ENCODE measurements at places on chromosomes 16 and 17.

GRCh38 chr16:65274566-65274965 lies 152.7 kb upstream of the CDH11 start:
- no peak for DNase-seq

GRCh38 chr16:67357561-67357960 lies 30.9 kb downstream of the LRRC36 start:
- DNase-seq, result no peak

GRCh38 chr17:38900978-38901656 lies 24.3 kb upstream of the LASP1NB start:
- peak; percentile 13 for DNase-seq

DNA sequence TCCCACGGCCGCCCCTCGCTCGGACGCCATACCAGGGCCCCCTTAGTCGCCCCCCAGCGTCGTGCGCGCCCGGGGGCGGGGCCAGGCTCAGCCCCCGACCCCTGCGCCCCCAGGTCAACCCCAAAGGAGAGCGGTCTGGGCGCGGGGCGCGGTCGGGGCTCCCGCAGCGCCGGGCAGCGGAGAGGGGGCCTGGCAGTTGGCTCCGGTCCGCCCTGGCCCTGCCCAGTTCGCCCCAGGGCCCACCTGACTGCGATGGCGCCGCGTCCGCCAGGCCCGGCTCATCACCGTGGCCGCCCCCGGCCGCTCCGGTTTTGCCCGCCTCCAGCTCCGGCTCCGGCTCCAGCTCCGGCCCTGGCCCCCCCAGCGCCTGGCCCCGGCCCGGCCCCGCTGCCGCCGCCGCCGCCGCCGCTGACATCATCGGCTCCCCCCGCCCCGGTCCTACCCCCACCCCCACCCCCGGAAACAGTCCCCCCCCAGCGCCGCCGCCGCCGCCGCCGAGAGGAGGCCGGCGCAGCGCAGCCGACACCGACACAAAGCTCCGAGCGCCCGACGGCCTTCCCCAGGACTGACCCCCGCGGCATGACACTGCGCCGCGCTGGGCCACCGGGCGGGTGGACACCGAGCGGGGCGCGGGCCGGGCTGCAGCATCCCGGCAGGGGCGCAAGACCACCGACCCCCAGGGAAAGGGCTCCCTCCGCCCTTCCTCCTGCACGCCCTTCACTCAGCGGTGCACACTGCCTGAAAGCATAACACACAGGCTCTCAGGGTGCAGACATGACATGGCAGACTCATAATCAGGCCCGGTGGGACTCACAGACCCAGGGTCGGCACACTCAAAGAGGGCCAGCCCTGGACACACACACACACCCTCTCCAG lies at the start of gene ZBTB4:
TSS of gene ZBTB4 (minus strand) at position 419 of the 876 bp plus-strand sequence. CDS start 12,830 bp downstream, outside the sequence.
- peak; percentile 71 for DNase-seq

DNA sequence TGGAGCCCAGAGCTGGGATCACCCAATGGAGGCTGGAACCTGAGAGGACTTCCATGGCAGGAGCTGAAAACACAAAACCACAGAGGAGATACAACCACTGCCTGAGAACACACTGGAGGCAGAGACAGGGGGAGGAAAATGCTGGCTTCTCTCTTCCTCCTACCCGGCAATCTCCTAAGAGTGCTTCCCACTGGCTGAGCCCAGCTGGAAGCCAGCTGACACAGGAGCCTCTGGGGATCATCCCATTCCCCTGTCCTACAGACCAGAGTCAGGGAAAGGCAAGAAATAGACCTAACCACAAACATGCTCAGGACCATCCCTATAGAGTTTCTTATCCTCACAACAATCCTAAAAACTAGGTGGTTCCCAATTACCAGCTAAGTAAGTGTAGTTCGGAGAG lies 112.4 kb upstream of the CDH5 start:
- DNase-seq, result no peak

GRCh38 chr17:78176548-78177025 lies 8.2 kb downstream of the SYNGR2 start:
- peak; percentile 67 for DNase-seq

DNA sequence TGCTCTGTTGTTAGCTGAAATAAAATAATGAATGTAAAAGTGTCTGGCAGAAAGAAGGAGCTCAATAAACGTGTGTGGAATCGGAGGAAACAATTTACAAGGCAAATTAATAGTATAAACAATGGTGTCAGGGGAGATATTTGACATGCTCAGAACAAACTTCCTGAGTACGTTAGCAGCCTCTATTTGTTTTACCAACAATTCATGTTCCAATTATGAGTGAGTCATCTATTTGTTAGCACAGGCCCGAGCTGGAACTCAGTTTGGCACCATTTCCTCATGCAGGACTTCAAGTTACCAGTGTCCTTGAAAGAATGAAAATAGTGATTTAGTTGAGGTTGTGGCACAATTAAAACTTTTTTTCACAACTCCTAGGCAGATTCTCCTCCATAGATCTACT lies 9.1 kb downstream of the ASIC2 start:
- no peak for DNase-seq

GRCh38 chr17:61411261-61412142 lies 11.9 kb downstream of the TBX2 start:
- DNase-seq, result no peak

DNA sequence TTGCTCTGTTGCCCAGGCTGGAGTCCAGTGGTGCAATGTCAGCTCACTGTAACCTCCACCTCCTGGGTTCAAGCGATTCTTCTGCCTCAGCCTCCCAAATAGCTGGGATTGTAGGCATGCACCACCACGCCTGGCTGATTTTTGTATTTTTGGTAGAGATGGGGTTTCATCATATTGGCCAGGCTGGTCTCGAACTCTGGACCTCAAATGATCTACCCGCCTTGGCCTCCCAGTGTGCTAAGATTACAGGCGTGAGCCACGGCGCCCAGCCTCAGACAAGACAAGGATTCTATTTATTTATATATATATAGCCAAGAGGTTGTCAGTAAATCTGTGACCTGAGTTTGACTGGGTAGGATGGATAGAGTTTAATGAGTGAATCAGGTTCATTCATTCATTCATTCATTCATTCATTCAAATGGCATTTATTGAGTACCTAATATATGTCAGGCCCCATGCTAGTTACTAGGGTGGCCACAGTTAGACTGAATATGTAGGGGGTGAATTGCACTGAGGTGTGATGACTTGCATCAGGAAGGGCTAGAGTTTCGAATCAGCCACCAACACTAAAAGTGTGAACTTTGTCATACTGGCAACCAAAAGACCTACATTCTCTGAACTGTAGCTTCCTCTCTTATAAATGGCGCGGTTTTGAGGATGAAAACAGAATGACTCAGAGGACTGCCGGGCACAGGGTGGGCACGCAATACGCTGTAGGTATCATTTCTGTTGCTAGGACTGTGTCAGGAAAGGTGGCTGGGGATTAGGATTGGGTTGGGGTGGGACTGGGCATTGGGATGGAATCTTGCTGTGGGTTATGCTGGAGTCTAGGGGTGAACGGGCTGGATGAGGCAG lies 37.8 kb downstream of the ITGAE start:
- no peak for DNase-seq

- no peak for DNase-seq
Observed at GRCh38 chr17:44438636-44439035, 49.2 kb upstream of the ITGA2B start.

DNA sequence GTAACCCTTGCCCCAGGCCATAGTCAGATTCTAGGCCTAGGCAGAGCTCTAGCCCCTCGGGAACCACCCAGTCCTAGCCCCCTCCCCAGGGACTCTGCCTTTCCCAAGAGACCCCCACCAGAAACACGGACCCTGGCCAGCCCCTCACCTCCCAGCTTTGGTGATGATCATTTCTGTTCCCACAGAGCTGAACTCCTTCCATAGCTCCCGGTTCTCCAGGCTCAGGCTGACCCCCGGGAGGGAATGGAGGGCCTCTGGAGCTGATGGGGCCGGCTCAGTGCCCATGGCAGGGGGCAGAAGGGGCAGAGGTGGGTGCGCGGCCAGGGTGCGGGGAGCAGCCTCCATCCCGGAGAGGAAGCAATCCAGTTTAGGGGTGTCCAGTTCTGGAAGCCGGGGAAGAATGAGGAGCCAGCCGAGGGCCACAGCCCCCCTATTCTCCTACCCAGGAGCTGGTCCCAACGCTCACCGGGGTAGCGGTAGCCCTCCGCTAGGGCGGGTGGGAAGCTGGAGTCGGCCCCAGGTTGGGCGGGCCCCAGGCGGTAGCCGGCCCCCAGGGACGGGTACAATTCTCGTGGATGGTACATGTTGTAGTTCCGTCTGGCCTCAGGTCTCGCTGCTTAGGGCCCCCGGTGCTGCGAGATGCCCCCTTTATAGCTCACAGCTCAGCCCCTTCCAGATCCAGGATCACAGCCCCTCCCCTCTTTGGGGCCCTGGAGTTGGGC lies 953 bp downstream of the TBX6 start:
- DNase-seq, result no peak

- peak; percentile 68 for DNase-seq
Observed at GRCh38 chr17:81295676-81296381, 722 bp upstream of the SLC38A10 start.

GRCh38 chr17:15398736-15399331 lies 57.4 kb upstream of the TEKT3 start:
- DNase-seq, result no peak

- peak; percentile 66 for DNase-seq
Observed at GRCh38 chr16:15950161-15950854, 892 bp downstream of the ABCC1 start.

DNA sequence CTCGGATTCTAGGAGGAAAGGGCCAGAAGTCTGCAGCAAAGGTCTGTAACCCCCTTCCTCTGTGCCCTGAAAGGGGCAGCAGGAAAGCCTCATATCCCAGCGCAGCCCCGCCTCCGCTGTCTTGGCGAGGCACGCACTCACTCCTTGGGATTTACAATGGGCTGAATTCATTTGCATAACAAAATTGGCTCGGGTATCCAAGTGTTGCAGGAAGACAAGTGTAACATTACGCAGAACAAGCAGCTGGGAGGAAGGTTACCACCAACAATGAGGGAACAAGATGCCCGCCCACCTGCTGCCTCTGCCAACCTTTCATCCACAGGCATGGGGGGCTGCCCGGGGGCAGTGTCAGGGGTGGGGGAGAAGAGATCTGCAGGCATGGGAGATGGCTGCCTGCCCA lies 130.4 kb downstream of the MRM1 start:
- no peak for DNase-seq

DNA sequence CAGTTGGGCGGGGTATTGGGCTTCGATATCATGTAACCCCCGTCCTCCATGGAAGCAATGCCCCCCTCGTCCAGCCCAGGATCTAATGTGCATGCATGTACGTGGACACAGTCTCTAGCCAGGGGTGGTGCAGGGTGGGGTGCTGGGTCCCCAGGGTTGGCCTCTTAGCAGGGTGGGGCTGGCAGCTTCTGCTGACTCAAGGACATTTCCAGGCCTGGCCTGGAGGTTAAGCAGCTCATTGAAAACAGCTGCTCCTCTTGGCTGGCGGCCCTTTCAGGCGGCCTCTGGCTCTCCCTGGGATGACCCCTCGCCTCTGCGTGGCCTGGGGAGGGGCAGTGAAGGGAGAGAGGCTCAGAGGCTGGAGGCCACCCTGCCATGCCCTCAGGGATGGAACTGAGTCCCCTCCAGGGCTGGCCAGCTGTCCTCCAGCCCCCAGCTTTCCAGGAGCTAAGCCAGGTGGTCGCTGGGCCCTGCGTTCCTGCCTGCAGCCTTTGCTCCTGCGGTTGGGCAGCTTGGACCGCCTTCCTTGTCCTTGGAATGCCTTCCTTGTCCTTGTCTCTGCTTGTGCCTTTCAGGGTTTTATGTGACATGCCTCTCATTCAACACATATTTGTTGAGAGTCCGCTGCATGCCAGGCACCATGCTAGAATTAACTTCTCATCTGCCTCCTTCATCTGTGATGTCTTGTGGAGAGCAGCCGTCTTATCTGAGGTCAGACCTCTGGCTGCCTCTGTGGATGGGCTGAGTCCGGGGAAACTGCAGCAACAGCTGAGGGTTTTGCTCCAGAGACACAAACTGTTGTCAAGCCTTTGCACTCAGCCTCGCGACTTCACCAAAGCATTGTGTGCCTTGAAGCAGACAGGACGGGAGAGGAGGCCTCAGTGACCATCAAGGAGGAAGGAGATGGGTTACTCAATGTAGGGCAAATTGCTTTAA lies 26.6 kb downstream of the MRC2 start:
- no peak for DNase-seq

DNA sequence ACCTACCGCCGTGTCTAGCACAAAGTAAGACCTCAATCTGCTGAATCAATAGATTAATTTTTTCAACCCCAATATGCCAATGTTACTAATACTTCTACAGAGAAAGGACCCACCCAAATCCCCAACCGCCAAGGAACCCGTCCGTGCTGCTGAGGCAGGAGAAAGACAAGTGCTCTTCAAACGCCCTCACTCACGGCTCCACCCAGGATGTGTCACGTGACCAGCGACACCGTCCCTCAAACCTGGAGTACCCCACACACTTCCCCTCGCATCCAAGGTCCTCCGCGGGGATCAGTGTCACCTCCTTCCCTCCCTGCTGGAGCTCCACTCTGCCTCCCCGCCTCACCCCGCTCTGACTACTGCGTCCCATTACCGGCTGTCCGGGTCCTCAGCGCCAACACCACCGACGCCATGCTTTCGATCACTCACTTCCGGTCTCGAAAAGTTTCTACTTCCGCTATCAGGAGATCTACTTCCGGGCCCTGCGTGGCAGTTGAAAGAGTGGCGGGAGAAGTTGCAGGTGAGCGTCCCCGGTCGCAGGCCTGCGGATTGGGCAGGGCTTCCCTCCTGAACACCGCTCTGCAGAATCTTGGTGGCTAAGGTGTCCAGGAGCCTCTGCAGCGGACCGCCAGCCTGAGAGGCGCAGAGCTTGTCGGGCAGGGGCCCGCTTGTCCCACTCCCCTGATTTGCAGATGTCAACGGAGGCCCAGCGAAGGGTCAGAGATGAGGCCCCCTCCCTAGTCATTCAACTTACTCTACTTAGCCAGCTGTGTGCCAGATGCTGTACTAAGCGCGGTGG lies at the start of the genes EME1 and MRPL27:
TSS of gene EME1 (plus strand) at position 472 of the 799 bp plus-strand sequence. CDS start 1,980 bp downstream, outside the sequence.
TSS of gene MRPL27 (minus strand) at position 427 of the 799 bp plus-strand sequence. CDS start at position 413, 14 bp downstream.
- peak; percentile 89 for DNase-seq

GRCh38 chr17:72938482-72938881 lies 154.0 kb downstream of the SLC39A11 start:
- no peak for DNase-seq

- no peak for DNase-seq
Observed at GRCh38 chr17:74552037-74552436, 6.1 kb upstream of the CD300C start.

- no peak for DNase-seq
Observed at GRCh38 chr16:50306287-50306686, 39.9 kb downstream of the ADCY7 start.

DNA sequence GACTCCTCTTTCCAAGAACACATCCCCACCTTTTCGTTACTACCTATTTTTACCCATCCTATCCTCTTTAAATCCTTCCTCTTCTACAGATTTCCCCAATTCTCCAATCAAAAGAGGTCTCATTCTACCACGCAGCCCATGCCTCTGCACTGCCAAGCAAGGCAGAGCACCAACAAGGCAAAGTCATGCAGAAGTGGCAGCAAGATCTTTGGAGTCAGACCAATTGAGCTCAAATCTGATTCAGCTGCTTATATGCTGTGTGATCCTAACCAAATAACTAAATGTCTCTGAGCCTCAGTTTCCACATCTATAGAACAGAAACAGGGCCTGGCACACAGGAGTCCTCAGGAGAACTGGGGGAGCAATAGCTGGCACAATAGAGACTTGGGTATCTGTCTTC lies 41.0 kb downstream of the TOM1L2 start:
- no peak for DNase-seq

- no peak for DNase-seq
Observed at GRCh38 chr17:76166168-76166567, 25.1 kb upstream of the FOXJ1 start.

GRCh38 chr16:28925386-28926228 lies 569 bp upstream of the RABEP2 start:
- peak; percentile 85 for DNase-seq
